Activated effector memory CD4-positive, alpha-beta T cell treated with Interleukin-2 at 50 U/mL for 16 hours (primary cell): ENCODE measurements at places on chromosomes 1 and 21.

- no peak for DNase-seq
Measured at GRCh38 chr21:31284797-31285397, 59.2 kb downstream of the TIAM1 start.

GRCh38 chr1:86765073-86765472, 60.7 kb downstream of the SH3GLB1 start:
- no peak for DNase-seq

- no peak for DNase-seq
Measured at GRCh38 chr1:18414321-18414720, 66.4 kb upstream of the KLHDC7A start.

- DNase-seq: no peak
Measured at GRCh38 chr1:68538941-68539340, 42.1 kb upstream of the DEPDC1 start.

DNA sequence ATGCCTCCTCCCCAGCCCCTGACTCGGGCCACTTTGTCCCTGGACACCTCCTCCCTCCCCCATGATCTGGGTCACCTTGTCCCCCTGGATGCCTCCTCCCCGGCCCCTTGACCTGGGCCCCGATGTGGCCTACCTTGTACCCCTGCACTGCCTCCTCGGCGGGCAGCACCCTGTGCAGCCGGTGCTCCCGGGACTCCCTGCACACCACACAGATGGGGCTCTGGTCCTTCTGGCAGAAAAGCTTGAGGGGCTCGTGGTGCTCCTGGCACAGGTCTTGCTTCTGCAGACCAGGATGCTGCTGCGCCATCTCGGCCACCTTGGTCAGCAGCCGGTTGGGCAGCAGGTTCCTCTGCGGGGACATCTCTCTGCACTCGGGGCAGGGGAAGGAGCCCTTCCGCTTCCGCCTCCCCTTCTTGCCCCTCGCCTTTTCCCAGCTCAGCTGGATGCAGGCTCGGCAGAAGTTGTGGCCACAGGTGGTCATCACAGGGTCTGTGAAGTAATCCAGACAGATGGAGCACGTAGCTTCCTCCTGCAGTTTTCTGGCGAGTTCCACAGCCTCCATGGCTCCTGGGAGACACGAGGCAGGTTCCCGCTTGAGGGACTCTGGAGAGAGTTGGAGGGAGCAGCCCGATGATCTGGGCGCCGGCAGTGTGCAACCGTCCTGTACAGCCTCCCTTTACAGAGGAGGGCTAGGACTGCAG, 2.0 kb downstream of the TRIM17 start:
- DNase-seq: no peak

- DNase-seq: no peak
Measured at GRCh38 chr1:29123887-29124365, at the start of gene TMEM200B. Gene TMEM200B, minus strand, starts transcription at chr1:29123903. Its CDS starts 2,075 bp downstream, at chr1:29121828.

- no peak for DNase-seq
Measured at GRCh38 chr1:77085109-77085508, 134.1 kb downstream of the PIGK start.

DNA sequence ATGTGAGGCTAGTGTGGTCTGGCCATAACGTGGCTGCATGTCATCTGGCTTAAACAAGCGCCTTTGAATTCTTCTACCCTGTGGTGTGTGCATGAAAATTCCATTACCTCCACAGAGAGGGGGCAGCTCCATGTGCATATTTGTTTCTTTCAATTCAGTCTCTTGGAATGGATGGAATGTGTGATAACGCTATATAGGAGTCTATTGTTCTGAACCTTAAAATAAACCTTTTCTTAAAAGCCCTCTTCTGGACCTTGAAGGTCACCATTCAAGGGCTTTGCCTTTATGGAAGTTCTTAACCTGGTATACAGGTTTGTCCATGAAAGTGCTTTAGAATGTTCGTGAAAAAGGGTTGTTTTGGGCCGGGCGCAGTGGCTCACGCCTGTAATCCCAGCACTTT, 118.2 kb upstream of the ADGRL2 start:
- no peak for DNase-seq
